Amniotic epithelial cell (primary cell): ENCODE measurements at places on chromosomes 12 and 14.

DNA sequence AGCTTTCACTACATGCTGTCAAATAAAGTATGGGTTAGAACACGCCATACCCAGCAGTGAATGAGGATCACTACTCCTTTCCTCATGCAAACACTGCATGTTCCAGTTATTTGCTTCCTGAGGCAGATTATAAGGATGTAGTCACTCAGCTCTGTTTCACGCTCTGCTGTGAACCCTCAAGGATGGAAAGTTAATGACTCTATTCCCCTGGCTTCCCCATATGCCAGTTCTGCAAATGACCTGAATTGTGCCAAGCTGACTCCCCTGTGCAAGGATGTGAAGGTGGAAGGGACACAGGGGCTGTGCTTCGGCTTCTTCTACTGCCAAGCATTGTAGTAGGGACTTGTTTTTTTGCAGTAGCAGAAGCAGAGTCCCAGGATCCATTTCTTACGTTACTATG lies 6.8 kb downstream of the IFI27L1 start:
- DNase-seq: no peak

DNA sequence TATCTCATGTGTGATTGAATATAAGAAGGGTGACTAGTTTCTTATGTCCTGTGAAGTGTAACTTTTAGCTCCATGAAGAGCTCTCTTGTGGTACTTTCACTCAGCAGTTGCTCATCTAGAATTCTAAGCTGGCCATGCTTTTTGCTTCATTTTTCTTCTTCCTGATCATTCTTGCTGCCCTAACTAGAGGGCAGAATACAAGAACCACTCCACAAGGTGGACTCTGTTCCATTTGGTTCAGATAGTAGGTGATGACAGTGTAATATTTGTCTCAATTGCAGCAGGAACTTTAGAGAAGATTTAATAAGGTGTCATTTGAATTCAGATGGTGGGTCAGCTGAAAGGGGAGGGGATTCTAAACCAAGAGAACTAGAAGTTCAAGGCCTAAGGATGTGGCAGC lies 17.6 kb downstream of the WDR20 start:
- no peak for DNase-seq

DNA sequence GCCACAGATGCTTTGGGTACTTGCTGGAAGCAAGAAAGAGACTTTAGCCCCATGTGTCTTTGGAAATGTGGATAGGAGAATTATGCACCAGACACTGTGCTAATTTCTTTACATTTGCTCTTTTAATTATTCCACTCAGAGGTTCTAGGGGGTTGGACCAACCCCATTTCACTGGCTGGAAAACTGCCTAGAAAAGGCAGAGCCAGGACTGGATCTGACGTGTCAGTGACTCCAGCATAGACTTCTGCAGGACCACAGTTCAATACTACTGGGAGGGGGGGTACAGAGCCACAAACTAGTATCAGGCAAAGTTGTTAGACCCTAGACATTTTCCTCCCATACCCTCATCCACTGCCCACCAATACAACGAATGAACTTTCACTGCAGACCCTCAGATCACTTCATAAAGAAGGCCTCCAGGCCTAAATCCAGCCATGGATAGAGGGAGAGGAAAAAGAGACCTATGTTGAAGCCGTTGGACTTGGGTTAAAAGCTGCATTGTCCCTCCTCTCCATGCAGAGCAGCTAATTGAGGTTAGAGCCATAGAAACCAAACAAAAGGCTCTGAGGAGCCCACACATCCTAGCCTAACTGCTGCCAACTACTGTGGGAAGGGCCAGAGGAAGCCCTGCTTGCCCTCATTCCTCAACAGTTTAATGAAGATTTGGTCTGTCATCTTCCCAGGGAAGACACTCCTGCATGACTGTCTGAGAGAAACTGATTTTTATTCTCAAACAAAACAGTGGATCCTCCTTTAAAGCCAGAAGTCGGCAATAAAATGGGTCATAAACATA lies 68.7 kb downstream of the STON2 start:
- DNase-seq: no peak

DNA sequence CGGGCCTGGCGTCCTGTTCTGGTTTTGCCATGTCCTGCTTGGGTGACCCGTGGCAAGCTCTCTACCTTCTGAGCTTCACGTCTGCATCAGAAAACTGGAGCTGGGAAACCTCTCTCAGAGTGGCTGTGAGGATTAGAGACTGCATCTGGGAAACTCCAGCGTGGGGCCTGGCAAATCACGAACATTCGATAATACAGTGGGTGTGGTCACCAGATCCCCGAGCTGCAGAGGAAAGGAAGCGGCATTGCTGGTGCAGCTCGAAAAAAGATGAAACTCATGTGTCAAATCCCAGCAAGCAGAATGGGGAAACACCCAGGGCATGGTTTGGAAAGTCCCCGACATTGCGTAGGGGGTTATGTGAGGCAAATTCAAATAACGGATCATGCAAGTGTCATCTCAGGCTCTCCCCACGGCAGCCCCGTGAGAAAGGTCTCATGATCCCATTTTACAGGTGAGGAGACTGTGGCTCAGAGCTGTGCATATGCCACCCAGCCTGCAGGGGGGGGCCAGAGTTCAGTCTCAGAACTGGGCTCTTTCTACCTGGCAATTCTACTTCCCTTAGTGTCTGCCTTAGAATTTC lies 98.1 kb upstream of the VRK1 start:
- no peak for DNase-seq

DNA sequence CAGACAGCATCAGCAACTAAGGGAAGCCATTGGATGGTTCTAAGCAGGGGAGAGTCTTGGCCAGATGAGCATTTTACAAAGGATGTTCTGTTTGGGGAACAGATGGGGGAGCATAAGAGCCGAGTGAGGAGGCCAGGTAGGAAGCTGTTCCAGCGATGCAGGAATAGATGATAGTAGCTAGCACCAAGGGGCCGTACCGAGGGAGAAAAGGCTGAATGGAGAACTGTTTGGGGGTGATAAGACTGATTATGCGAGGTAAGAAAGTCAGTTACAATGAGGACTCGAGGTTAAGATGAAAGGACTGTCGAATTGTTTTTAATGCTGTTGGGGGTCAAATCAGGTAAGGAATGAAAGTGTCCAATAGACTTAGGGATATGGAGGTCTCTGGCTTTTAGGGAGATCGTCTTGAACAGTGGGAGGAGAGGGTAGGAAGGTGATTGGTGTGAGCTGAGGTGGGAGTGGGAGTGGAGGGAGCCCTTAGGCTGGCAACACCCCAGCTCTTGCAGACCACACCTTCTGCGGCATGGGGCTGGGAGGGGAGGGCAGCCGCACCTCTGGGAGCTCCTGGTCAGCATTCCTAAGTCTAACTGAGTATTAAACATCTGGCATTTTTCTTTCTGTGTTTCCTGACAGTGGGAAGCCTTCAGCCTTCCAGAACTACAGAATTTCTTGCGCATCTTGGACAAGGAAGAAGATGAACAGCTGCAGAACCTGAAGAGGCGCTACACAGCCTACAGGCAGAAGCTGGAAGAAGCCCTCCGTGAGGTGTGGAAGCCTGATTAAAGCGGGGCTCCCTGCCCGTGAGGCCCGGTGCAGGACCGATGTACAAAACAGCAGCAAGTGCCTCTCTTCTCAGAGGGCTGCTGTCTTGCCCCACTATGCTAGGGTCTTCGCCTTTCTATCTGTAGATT lies 64.8 kb downstream of the GNS start:
- DNase-seq: peak; percentile 31

DNA sequence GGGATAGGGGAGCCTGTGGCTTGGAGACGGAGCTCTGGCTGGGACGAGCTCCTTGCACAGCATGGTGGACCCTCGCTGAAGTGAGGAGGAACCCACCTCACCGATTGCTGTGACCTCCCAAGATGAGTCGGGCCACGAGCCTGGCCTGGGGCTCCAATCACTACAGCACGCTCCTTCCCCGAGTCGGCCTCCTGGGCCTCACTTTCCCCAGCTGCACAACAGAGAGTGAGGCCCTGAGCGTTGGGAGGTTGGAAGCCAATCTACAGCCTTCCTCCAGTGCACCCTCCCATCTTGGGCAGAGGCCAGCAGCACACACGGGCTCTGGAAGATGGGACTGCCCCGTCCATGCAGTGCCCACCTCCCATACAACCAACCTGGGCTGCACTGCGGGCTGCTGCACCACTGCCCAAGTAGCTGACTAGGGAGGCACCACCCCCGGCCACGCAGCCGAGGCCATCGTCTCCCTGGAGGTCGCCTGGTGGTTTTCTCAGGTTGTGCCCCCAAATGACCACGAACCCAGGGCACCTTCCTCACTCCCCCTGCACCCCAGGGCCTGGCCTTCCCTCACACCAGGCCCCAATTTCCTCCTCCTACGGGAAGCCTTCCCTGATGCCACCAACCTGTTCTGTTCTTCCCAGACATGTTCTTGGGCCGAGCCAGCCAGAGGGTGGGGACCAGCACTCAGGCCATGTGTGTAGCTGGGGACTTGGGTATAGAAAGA lies 152.3 kb upstream of the C14orf180 start:
- no peak for DNase-seq

GRCh38 chr12:51465491-51465890 lies 40.9 kb downstream of the SLC4A8 start:
- no peak for DNase-seq

- peak; percentile 34 for DNase-seq
Observed at GRCh38 chr14:39138440-39138839, 24.3 kb downstream of the GEMIN2 start.

DNA sequence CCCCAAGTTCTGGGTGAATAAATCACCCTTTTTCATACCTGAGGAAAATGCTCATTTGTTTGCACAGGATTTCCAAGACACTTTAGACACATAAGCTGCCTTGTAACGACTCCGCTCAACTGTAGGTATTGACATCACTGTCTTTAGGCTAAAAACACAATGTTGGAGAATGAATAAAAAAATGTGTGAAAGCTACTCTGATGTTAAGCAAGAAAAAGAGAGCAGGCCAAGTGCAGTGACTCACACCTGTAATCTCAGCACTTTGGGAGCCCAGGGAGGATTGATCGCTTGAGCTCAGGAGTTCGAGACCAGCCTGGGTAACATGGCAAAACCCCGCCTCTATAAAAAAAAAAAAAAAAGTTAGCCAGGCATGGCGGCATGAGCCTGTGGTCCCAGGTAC lies 11.1 kb upstream of the CIPC start:
- peak; percentile 34 for DNase-seq

GRCh38 chr14:86015511-86015910 lies 485.6 kb downstream of the FLRT2 start:
- peak; percentile 55 for DNase-seq

DNA sequence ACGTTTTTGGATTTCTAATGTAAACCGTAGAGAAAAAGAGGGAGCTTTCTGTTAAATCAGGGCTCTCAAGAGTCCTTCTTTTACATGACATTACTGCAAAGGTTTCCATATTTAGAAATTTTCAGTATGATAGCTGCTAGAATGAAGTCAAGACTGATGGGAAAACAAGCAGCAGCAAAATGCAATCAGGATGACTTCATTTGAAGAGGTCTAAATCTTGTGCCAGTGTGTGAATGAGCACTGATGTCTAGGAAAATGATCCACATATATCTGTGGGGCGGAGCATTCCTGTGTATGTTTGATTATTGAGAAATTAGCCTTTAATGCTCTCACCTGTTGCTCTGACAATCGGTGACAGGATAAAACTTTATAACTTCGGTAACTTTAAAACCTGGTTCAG lies 73.6 kb downstream of the GRIP1 start:
- DNase-seq: no peak

DNA sequence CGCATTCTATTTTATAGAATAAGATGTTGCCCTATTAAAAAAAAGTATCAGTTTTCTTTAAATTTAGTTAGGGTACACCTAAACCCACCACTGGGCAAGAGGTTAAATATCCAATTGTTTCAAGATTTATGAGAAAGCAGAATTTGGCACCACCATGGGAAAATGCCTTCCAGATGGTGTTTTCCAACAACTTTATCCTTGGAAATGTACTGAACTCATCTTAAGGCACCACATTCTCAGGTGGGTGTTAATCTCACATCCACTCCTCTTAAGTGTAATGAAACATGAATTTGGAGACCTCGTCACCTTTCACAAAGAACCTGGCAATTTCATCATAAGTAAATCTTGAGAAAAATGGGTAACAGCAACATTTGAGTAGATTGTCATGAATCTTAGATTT lies 13.1 kb downstream of the CBX5 start:
- DNase-seq: no peak

DNA sequence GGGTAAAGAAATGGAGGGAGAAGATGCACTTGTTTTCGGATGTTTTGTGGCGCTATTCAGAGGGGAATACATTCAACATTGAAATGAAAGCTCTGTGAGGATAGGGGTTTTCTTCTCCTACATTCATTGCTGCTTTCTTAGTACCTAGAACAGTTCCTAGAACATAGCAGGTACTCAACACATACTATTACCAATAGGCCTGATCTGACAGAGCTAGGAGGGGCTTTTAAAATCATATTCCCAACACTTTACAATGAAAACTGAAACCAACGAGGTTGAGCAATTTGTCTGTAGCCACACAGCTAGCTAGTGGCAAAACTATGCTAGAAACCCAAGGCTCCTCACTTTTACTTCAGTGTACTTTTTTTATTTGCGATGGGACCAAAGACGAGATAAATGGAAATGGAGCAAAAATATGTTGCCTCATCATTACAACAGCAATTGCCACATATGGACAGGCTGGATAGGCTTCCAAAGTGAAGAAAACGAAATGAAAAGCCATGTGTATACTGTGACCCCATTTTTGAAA lies 23.1 kb upstream of the IL22 start:
- DNase-seq: peak; percentile 37

GRCh38 chr12:27426743-27427487 lies 19.6 kb upstream of the SMCO2 start:
- no peak for DNase-seq

- no peak for DNase-seq
Observed at GRCh38 chr12:2510045-2510444, 284.7 kb upstream of the FKBP4 start.

DNA sequence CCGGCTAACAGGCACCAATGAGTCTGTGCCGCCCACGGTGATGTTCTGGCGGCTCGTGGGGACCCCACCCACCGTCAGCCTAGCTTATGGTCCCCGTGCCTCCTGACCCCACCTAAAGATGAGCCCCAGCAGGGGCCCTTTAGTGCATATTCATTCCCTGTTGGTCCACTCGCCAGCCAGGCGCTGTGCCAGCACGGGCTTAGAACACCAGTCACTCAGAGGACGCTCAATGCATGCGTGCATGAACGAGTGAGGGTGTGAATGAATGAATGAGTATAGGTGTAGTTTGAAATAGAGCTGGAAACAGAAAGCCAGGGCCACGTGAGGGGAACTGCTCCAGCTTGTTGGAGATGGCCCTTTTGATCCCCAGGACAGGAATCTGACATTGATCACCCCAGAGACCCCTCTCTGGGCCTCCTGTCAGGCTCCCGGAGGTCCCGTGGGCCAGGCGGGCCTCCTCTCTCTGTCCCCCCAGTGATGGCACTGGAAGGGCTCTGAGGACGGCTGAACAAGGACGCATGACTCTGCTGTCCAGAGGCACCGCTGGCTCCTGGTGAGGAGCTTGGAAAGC lies 193.9 kb upstream of the C14orf180 start:
- DNase-seq: no peak

DNA sequence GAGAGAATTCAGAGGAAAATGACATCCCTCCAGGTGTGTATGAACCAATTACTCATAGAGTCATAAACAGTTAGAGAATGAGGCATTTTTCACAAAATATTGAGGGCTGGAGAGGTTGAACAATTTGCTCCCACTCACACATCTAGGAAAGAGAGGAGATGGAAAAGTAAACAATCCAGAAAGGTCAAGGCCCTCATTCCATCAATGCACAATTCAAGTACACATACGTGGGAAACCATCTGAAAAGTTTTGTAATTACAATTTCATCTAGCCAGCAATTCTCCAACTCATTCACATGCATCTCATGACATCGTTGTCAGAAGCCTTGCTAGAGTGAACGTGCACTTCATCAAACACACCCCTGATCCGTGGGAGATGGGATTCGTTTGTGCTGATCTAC lies 15.7 kb upstream of the BCL2L14 start:
- no peak for DNase-seq

GRCh38 chr12:66662729-66663128 lies 16.1 kb downstream of the GRIP1 start:
- DNase-seq: peak; percentile 10
